Left kidney (tissue), 8 donors: ENCODE measurements at places on chromosomes 7 and 10. TPM values are rescaled to one million over a fixed set of nuclear protein-coding genes. Genes with fewer than 3 reads are reported as not detected.

Gene CLCN1
- 0.35 TPM for polyA plus RNA-seq

Gene TSPAN33
- polyA plus RNA-seq = 61.0 TPM

Gene PPRC1
- 40.8 TPM for polyA plus RNA-seq

Gene HOXA13
- not detected for polyA plus RNA-seq

Gene UCMA
- polyA plus RNA-seq = not detected

Gene MIOS
- 56.6 TPM for polyA plus RNA-seq

Gene RARRES2
- 39.1 TPM for polyA plus RNA-seq

Gene ARHGAP19
- polyA plus RNA-seq = 33.8 TPM

Gene NAT16
- polyA plus RNA-seq = not detected

Gene FAM200A
- polyA plus RNA-seq = 16.2 TPM

Gene AKR1C4
- polyA plus RNA-seq = not detected

- DNase-seq = no peak
Measured at GRCh38 chr10:82653244-82654155, 778.5 kb downstream of the NRG3 start.

DNA sequence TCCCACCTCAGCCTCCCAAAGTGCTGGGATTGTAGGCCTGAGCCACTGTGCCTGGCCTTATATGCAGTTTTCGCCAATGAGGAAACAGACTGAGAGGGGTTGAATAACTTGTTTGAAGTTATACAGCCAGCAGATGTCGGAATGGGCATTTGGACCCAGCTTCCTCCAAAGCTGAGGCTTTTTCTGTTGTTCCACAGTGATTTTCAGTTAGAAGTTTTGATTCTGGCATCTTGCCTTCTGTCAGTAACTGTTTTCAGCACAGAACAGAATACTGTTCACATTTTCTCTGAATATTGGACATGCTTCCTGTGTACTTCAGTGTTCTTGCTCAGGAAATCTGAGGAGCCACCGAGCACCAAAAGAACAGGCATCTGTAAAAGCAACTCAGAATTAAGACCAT, 287.2 kb downstream of the CAMK1D start:
- no peak for DNase-seq

DNA sequence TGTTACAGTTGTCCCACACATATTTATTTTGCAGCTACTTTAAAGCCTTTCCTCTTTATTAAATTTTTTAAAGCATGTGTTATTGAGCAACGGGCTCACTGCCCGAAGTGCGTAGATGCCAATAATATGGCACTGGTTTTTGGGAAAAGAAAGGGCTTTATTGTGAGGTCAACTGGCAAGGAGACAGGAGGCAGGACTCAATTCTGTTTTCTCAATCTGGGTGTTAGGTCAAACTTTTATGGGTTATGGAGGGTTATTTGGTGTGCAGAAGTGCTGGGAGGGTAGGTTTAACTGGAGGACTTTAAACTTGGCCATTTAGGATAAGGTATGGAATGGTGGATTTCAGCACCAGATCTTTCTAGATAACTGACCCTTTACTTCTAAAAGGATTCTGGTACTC, 183.6 kb downstream of the LRRC4 start:
- no peak for DNase-seq

- DNase-seq = no peak
Measured at GRCh38 chr7:94576316-94576715, 66.7 kb downstream of the CASD1 start.

DNA sequence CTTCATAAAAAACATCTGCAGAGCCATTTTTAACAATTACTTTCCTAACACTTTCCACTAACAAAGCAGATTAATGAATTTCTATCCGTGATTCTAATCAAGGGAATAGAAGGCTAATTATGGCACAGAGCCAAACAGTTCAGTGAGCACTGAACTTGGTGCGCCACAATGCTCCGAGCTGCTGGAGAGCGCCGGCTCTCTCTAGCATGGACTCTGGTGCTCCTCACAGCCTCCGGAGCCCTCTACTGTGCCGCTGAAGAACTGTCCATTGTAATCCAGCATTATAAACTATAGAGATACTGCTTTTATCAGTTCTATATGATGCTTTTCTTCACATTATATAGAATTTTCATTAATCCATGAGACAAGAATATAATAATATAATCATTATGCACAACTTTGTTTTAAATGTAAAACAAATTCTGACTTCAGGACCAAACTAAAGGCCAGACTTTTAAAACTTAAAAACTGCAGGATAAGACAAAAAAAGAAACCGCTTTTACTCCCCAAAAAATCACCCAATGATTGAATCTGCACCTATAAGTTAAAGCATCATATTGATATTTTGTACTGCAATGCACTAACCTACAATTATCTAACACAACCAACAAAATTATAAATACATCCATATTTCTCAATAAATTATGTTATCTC, 123.6 kb downstream of the RNF32 start:
- peak; percentile 62 for DNase-seq

DNA sequence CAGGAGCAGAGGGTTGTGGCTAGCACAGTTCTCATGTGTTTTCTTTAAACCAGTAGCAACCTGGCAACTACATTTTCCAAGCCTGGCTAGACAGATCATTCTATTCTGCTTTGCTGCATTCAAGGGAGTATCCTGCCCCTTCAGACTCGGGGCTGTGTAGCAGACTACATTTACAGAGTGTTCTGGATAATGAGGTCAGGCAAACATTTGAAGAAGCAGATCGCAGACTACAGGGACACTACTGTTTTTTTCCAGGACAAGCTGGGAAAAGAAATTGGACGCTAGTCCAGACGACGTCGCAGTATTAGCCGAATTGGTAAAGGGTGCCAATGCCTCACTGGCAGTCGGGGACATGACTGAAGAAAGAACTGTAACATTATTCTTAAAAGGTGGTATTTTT, 61.0 kb upstream of the PAPSS2 start:
- DNase-seq = no peak

DNA sequence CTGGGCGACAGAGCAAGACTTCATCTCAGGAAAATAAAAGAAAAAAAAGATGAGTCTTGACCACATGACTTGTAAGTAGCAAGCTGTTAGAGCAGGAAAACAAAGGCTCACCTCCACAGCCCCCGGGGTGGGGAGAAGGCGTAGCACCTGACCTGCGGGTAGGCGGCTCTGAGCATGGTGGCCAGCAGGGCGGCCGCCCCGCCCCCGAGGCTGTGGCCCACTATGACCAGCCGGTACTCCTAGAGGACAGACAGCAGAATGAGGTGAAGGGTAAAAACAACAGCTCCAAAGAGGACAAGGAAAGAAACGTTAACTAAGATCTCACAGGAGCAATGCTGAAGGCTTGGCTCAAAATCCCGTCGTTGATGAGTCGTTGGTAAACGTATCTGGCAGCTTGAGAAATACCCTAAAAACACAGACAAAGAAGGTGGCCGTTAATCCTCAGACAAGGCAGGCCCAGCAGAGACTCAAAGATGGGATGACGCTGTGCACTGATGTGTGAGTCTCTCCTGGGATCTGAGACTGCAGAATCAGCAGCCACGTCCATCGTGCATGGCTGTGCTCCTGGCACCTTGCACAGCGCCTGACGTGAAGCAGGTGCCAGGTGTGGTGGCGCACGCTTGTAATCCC, 31.1 kb downstream of the DAGLB start:
- no peak for DNase-seq

DNA sequence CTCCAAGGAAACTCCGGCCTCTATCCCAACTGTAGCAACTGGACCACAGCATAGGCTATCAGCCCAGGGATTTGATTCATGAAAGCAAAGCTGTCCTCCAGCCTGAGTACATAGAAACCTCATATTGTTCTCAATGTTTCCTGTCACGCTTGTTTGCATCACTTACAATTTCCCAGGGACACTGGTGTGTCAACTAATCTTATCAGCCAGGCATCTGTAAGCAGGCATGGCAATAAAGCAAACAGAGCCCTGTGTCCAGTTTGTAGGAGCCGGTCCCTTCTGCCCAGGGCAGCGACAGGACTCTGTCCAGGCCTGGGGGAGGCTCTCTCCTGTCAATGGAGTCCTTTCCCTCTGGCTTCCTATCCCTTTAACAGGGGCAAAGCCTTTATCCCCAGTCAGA, 23.0 kb upstream of the CDHR3 start:
- DNase-seq = peak; percentile 5

- DNase-seq = no peak
Measured at GRCh38 chr10:103692952-103693811, 162.2 kb downstream of the SH3PXD2A start.

GRCh38 chr7:116598278-116598677, 73.4 kb downstream of the CAV1 start:
- no peak for DNase-seq

DNA sequence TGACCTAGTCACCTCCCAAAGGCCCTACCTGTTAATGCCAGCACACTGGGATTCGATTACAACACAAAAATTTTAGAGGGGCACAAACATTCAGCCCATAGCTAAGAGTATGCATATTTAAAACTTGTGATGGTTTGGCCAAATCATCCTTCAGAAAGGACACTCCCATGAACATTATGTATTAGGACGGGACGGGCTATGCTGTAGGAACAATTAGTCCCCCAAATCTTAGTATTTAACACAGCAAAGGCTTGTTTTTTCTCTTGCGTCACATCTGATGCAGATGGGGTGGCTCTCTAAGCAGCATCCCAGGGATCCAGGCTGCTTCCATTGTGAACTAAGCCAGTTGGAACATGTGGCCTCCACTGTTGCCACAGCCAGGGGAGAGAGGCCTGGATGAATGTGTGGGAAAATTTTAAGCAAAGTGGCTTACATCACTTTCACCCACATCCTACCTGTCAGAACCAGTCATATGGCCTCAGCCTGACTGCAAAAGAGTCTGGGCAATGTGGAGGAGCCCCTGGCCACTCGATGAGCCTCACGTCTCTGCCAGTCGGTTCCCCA, 26.6 kb downstream of the CHST3 start:
- no peak for DNase-seq

- no peak for DNase-seq
Measured at GRCh38 chr10:21171197-21171935, 274.3 kb upstream of the NEBL start.

DNA sequence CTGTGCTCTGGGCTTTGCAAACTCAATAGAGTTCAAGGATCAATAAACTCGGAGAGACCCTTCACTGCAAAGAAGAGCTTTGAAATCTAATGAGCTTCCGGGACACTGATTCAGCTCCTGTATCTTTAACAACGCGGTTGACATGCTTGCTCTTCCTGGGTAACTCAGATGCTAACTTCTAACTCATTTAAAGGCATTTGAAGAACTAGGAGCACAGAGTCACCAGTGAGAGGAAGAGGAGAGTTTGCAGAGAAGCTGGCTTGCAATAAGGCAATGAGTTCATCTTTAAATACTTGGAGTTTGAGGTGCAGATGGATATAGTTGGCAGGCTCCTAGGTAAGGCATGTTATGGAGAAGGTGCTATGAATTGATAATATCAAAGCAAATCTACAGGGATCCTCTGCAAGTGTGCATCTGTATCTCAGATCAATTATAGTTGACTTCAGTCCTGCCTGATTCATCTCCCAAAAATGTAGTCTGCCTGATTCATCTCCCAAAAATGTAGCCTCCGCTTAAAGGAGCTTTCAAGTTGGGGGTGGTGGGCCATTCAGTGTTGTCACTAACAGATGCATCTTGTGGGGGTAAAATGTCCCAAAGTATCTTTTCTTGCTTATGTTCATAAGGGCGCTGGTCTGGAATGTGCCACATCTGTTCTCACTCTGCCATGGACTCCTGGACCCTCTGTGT, 182.5 kb upstream of the PRSS58 start:
- DNase-seq = no peak

DNA sequence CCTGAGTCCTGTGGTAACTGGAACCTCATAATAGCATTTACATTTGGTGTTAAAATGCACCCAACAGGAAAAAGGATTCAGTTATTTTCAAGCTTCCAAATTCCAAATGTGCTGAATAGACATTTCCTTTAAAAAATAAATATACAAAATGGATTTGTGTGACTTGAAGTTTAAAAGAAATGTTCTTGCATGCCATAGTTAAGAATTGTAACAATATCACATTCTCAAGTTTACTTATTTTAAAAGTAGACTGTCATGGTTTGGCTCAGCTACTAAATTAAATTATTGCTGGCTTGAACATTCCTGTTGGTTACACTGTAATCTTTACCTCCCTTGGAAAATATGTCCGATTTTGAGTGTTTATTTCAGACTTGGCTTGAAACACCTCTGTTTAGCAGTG, 31.5 kb downstream of the BICC1 start:
- DNase-seq = no peak

DNA sequence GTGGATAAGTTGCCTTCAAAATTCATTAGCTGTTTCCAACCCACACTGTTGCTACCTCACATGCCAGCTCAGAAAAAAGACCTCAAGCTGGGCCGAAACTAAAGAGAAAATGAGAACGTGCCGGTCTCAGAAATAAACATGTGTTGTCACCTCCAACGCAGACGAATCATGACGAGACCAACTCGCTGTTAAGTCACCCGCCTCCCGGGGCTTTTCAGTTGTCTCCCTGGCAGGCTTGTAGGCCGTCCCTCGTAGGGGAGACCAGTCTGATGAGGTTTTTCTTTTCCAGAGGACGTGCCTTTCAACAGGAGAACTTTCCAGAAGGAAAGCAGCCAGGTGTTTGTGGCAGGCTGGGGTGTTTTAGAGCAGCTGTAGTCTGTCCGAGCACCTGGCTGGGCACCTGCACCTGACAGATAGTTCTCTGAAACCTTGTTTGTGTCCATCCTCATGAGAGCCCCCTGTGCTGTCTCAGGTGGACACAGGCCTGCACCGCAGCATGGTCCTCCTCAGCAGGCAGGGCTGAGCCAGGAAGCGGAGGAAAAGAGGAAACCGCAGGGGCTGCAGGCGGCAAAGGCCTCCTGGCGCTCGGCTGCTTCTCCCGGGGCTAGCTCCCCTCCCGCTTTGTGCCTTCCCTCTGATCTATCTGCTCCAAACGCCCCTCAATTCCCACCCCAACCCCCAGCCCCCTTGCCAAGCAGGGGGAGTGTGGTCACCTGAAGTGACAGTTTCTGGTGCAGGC, 78.8 kb downstream of the CHST15 start:
- DNase-seq = no peak

GRCh38 chr10:17872191-17873091, 63.3 kb downstream of the MRC1 start:
- no peak for DNase-seq

DNA sequence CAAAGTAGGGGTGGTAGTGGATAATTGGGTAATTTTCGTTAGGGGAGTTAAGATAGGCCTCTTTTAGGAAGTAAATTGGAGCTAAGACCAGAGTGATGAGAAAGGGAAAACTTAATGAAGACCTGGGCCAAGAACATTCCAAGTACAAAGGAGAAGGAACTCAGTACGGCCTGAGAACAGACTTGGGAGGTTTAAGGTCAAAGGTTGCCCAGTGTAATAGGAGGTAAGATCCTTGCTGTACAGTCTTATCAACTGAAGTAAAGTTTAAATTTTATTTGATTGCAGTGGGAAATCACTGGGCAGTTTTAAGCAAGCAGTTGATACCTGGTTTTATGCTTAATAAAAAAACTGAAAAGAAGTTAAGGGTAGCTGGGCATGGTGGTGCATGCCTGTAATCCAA, 76.4 kb downstream of the MPLKIP start:
- no peak for DNase-seq

- DNase-seq = no peak
Measured at GRCh38 chr7:13091974-13092707, 404.7 kb downstream of the ARL4A start.

- DNase-seq = no peak
Measured at GRCh38 chr7:130880668-130881067, 146.7 kb upstream of the KLF14 start.

DNA sequence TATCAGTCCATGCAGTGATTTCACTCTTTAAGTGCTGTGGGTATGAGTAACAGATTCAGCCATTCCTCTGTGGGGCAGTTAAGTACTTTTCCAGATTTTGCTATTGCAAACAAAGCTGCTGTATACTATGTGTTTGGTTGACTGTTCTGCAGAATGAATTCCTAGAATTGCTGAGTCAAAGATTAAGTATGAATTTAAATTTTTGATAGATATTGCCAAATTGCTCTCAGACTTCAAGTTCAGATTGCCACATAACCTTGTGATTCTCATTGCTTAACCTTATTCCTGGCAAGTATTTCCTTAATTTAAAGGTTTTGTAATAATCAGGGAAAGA, 21.6 kb upstream of the SAR1A start:
- no peak for DNase-seq
